Stimulated activated naive CD8-positive, alpha-beta T cell treated with anti-CD3 and anti-CD28 coated beads, Interleukin-15, amount 100 ng/mL, for 72 hours (primary cell): ENCODE measurements at places on chromosomes 3 and 15.

DNA sequence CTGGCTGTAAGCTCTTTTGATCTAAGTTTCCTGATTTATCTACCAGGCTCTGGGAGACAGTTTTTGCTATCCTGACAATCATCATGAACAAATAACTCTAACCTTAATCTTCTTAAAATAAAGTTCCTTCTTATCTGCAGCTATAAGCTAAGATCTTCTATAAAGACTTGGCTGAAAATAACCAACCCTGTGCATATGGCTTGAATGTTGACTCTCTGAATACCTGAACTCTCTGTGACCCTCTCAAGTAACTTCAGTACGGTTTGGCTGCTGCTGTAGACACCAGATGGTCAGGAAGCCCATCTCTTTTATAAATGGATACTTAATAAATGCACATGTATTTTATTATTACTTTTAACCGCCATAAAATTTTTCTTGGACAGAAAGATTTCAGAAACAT is 412.4 kb upstream of the CBLB start:
- DNase-seq = no peak

- no peak for DNase-seq
These were observed 142.3 kb upstream of the TPM1 start for GRCh38 chr15:62900071-62900802.

GRCh38 chr3:58646503-58646902 is 20.1 kb downstream of the FAM3D start:
- no peak for DNase-seq

- no peak for DNase-seq
These were observed 210.8 kb upstream of the ROPN1 start for GRCh38 chr3:124202754-124203153.

- no peak for DNase-seq
These were observed 283.8 kb upstream of the ROBO1 start for GRCh38 chr3:80051602-80051962.

DNA sequence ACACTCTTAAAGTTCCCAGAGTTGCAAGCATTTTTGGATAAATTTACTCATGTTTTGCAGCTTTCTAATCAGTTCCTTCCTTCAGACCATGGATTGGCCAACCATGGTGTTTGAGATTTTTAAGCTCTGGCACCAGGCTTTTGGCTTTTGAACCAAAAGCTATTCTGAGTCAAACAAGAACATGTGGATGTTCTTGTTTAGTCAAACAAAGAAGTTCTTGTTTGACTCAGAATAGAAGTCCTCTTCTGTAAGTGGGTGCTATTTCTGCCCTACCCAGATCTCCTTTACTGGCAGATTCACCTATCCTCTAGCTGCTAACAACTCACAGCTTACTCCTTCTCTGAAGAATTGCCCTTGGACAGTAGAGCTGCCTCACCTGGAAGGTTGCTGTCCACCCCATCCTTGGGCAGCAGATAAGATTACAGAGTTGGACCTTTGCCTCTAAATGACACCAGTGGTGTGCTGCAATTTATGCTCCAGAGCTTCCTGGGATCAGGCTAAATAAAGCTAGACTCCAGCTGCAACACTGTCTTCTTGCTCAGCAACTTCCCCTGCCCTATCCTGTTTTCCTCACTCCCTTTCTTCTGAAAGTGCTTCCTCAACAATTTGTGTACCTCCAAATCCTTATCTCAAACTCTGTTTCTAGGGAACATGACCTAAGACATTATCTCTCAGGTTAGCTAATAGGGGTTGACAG is 65.6 kb downstream of the COL6A6 start:
- DNase-seq = no peak

- DNase-seq = no peak
These were observed 165.0 kb downstream of the PDZRN3 start for GRCh38 chr3:73459711-73460110.

- DNase-seq = no peak
These were observed 55.4 kb upstream of the PIAS1 start for GRCh38 chr15:67998599-67999133.

DNA sequence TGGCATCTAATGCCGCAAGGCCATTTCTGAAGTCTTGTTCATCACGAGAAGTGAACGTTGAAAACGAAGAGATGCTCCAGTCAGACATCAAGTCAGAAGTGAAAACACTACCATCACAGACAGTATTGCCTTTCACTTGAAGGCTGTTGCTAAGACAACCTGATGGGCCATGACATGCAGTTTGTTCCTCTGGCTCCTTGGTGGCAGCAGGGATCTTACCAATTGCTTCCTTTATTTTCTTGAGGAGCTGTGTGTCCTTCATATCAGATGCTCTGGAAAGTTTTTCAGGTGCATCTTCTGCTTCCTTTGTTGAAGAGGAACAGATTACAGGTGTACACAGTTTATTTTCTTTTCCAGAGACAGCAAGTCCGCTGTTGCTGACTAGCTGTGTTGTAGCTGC is 30.7 kb upstream of the MYLK start:
- DNase-seq = no peak

GRCh38 chr3:173886-174285 is 22.7 kb upstream of the CHL1 start:
- no peak for DNase-seq

DNA sequence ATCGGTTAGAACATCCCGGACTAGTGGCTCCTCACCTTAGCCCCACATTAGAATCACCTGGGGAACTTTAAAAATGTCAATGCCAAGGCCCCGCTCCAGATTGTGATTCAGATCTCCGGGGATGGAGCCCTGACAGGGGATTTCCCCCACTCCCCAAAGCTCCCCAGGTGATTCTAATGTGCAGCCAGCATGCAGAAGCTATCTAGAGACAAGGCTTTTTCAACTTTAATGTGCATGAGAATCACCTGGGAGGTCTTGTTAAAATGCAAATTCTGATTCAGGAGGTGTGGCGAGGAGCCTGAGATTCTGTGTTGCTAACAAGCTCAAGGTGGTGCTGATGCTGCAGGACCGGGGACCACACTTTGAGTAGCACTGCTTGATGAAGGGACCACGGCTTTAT is 156.7 kb downstream of the RAB11A start:
- DNase-seq = no peak

- no peak for DNase-seq
These were observed 113.7 kb downstream of the LRIG1 start for GRCh38 chr3:66386925-66387650.

DNA sequence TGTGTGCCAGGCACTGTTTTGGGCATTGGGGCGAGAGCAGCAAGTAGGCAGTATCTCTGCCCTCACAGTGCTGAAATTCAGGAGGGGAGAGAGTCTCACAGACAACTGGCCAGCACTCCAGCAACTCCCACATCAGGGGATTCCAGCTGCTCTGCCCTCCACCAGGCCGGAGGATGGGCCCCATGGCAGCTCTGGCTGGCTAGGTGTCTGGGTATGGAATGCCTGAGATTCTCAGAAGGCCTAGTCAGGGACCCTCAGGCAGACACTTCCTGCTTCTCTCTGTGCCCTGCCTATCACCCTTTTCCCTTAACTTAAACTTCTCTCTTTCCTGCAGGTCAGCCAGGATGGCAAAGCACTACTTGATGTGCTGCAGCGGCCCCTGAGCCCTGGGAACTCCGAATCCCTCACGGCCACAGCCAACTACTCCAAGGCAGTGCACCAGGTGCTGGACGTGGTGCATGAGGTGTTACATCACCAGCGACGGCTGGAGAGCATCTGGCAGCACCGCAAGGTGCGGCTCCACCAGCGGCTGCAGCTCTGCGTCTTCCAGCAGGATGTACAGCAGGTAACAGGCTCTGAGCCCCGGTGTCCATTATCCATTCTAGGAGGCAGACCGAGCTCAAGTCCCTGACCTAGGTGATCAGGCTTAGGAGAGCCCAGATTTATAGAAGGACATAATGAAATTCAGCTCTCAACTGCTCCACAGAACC is 342.2 kb upstream of the ROPN1 start:
- DNase-seq = no peak

- DNase-seq = no peak
These were observed 148.6 kb downstream of the CNTN3 start for GRCh38 chr3:74465715-74466410.

DNA sequence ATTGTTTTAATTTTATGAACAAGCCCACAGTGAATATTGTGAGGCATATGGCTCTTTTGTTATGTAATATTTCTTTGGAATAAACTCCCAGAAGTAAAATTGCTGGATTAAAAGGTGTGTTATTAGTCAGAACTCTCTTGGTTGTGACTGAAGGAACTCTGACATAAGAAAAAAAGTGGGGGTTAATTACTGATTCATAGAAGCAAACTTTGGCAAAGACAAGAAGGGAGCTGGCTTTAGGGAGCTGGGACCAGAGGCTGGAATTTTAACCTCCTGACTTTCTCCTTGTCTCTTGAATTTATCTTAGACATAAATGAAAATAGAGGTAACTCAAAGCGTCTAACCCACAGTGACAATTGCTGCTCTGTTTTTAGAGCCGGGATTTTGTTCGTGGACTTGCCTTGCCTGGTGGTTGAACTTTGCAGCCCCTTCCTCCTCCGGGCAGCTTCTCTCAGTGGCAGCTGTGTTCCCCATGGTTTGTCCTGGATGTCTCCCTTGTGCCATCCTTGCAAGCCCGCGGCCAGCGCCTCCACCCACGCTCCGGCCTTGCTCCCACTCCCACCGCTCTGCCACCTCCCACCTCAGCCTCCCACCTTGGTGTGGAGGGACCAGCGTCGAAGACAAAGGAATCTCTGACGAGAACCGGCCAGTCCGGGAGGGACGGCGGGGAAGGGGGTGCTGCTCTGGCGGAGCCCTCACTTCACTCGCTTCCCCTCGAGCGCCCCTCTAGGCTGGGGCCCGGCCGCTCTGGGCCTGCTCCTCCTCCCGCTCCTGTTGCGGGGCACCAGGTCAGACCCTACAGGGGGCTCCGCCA is 28.0 kb downstream of the ARHGAP31 start:
- no peak for DNase-seq

DNA sequence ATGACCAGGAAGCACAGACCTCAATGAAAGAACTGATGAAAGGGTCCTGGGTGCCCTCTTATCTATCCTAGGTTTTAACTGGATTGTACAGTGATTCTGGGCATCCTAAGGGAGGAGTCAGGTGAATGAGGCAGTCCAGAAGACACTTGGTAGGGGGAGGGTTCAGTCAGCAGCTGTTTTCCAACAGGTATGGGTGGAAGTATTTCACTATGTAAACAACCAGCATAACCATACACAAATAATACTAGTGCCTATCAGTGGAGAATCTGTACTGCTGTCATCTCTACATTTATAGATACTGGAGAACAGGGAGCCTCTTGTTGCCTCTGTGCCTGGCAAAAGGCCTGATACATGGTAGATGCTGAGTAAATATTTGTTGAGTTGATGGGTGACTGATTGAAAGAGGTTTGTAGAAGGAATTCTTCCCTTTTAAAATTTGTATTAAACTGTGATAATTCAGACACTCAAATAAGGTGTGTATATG is 328.5 kb downstream of the RBMS3 start:
- no peak for DNase-seq

GRCh38 chr3:53016236-53016635 is 29.6 kb downstream of the SFMBT1 start:
- DNase-seq = no peak

- DNase-seq = no peak
These were observed 81.3 kb downstream of the CHL1 start for GRCh38 chr3:277873-278272.

- DNase-seq = peak; percentile 34
These were observed 35.1 kb downstream of the TMOD3 start for GRCh38 chr15:51864408-51865056.
